ENCODE measurements at places on chromosomes 7 and 10.
A peak's percentile ranks its signal among the peaks of the same experiment; 100 is the strongest.

- no peak for DNase-seq
These were observed 177.9 kb upstream of the PTN start for GRCh38 chr7:137521451-137521850.

DNA sequence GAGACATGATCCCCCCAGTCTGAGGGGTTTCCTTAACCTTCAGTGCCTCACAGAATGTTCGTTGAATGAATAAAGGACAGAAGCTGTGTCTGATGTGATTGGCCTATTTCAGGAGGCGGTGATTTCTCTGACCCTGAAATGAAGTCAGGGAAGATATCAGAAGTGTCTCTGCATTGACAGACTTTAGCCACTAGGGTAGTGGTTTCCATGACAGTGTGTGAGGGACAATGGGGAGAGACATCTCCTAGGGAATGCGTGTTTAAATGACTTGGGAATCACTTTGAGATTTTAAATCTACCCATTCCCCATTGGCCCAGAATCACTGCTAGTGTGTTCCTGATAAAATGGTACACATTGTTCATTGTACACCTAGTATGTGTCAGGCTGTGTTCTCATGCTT is 132.0 kb downstream of the CFAP58 start:
- no peak for DNase-seq

DNA sequence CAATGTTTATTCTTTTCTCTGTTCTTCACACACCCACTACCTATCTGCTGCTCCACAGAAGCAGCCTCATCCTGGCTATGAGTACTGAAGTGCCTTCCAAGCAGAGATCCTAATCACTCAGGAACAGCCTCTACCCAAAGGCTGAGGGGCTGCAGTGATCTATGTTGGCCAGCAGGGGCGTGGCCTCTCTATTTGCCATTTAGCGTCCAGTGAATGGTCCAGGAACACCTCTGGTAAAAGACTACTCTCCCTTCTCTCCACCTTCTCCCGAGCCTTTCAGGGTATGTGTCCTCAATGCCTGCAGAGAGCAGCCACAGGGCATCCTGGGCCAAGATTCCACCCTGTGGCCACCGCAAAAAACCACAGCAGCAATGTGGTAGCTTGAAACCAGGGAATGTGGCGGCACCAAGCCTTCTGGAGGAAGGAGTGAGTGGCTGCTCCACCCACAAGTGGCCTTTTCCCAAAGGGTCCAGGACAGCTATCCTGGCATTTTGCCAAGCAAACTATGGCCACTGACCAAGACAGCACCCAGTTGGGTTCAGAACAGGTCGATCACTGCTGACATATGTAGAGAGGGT is 70.9 kb downstream of the SYPL1 start:
- peak; percentile 63 for DNase-seq

DNA sequence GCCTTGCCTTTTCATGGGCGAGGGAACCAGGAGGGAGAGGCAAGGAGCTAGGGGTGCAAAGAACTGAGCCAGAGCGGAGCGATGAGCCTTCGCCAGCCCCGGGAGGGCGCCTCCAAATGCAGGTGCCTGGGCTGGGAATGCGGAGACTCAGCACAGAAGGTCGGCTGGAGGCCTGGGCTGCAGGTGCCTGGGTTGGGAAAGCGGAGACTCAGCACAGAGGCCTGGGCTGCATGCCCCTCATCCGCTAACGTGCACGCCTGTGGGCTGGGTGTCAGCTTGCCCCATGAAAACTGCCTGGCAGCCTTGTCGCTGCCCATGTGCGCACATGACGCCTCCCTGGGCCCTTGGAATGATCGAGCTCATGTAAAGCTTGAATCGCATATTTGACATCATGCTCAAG is 51.8 kb downstream of the POM121L12 start:
- DNase-seq = no peak

DNA sequence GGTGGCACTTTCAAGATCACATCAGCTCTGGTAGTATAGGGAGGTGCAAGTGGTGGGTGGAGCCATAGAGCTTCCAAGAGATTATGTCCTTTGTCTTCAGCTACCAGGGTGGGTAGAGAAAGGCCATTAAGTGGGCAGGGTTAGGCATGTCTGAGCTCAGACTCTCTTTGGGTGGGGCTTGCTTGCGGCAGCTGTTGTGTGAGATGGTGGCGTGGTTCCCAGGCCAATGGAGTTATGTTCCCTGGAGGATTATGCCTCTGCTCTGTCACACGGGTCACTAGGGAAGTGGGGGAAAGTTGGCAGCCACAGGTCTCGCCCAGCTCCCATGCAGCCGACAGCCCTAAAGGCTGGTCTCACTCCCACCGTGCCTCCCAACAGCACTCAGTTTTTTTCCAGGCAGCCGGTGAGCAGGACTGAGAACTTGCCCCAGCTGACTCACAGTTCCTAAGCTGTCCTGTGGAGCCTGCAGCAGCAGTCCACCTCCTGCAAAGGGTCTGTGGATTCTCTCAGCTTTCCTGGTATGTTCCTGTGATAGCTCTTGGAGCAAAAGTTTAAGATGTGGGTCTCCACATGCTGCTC is 459.0 kb downstream of the SH2D4B start:
- DNase-seq = no peak

All from NCI-H1092 treated with DMSO at 0.1 percent for 48 hours (cell line).